ENCODE measurements at places on chromosomes 3 and 15.

DNA sequence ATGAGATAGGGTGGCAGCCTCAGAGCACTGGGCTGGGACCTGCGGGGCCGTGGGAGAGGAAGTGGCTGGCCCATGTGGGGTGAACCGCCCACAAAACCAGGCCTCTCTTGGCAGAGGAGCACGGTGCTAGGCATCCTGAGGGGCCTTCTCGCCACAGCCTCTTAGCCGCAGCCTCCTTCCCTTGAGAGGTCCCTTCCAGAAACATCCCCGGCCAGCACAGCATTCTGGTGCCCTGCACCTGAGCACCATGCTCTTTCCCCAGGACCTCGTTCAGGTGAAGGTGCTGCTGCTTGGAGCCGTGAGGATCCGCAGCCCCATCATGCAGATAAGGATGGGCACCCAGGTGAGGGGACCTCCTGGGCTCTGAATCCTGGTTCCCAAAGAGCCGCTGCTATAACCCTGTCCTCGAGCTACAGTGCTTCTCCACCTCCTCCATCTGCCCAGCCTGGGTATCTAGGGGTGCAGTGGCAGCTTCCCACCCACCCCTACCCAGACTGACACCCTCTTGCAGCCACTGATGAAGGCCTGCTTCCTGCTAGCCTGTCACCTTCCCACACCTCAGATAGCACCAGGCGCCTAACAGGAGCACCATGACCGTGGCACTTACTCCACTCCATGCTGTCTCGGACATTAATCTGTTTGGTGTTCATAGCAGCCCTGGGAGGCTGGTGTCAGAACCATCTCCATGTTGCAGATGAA, 11.2 kb upstream of the TXNRD3 start:
- DNase-seq = no peak

DNA sequence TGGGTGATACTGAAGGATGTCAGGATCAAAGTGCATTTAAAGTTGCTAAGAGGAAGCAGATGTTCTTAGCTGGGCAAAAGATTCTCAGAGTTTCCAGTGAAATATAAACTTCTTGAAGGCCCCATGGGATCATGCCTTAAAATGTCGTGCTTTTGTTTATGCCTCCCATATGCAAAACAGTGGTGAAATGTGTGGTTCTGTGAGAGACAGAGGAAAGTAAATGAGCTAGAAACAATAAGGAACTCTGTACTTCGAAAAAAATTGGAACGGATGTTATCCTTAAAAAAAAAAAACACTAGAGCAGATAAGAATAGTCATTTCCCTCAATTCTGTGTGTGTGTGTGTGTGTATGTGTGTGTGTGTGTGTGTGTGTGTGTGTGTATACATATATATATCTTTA, 497.0 kb upstream of the TBL1XR1 start:
- DNase-seq = no peak

GRCh38 chr3:128271536-128272332, 118.5 kb downstream of the EEFSEC start:
- no peak for DNase-seq

DNA sequence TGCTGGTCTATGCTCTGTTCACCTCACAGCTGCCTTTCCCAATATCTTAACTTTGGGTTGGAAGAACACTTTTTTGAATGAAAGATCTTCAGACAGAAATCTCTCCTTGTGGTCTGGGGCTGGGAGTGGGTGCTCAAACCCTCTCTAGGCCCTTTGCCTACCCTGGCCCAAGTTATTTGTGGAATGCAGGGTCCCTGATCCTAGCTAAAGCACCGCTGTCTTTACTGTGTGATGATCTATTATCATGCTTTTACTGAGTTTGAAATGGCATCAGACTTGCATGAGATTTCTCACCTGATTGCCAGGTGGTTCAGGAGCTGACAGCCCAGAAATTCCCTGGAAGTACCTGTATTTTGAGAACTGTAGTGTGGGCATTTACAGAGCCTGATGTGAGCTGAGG, 412.7 kb upstream of the ONECUT1 start:
- no peak for DNase-seq

DNA sequence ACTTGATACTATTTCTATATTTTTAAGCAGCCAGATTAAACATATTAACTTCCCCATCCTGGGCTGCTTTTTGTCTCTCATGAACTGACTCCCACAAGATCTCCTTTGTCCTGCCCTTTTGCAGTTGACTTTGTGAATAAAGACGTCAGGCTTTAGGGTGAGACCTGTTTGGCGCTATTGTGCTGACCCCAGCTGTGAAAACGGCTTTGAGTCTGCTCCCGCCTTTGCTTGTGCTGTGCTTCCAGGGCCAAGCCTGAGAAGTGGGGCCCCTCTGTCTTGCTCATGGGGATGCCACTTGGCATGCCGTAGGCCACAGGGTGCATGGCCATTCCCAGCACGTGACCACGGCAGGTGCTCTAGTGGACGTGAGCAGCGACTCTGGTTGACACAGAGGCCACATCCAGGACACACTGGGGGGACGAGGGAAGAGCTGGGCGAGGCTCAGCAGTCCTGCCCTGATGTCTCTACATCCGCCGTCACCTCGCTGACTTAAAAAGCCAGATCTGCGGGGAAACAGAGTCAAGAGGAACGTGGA, 268.9 kb upstream of the LYSMD4 start:
- DNase-seq = no peak

- no peak for DNase-seq
Observed at GRCh38 chr3:64608741-64609140, 79.1 kb downstream of the ADAMTS9 start.

- no peak for DNase-seq
Observed at GRCh38 chr3:183375337-183375736, 53.1 kb downstream of the MCF2L2 start.

DNA sequence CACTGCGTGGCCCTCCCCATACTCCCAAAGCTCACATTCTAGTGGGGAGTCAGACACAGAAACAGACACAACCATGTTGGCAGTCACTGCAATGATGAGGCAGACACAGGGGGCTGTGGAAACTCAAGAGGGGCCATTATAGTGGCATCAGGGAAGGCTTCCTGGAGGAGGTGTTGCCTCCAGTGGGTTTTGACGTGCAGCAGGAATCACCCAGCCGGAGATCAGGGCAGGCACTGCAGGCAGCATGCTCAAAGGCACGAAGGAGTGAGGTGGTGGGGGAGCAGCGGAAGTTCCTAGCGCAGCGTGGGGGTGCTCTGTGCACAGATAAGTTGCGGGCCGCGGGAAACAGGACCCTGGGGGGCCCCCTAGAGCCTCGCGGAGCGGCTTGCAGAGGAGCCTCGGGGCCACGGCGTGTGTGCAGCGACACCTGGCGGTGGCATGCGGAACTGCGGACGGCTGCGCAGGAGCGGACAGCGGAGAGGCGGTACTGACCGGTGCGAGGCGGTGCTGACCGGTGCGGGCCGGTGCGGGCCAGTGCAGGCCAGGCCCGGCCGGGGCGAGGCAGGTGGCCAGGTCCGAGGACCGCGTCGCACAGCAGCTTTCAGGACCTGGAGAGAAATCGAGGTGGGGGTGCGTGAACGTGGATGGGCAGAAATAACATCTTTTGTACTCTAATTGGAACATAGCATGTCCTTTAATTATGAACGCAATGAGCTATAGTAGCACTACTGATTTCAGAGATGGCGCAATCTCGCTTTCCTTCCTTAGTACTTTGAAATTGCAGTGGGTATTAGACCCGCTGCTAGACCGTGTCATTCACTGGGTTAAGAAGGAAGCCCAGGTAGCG, 101.5 kb downstream of the FBLN2 start:
- DNase-seq = peak; percentile 74

- no peak for DNase-seq
Observed at GRCh38 chr15:97482521-97482920, 478.0 kb upstream of the ARRDC4 start.

- no peak for DNase-seq
Observed at GRCh38 chr15:93415576-93415975, 326.6 kb upstream of the RGMA start.

DNA sequence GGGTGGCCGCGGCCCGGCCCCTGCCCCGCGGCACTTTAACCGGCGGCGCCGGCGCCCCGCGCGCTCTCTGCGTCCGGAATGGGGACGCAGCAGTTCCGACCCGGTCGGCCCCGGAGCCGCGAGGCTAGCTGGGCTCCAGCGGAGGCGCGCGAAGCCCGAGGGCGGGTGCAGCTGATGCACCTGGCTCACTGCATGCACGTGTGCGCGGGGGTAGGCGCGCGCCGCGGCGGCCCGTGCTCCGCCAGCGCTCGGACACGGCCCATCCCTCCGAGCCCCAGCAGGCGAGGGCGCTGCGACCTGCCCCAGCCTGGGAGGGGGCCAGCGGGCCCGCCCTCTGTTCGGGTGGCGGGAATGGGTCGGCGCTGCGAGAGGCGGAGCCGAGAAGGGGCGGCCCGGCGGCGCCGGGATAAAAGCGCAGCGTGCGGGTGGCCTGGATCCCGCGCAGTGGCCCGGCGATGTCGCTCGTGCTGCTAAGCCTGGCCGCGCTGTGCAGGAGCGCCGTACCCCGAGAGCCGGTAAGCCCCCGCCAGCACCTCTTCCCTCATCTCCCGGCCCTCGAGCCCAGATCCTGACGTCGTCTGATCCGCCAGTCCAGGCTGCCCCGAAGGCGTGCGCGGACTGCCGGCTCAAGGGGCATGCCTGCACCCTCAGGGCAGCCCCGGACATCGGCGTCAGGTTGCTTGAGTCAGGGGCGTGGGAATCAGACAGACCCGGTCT, at the start of the genes CHDH and IL17RB:
Gene CHDH (minus strand): TSS at position 286 of the 717 bp plus-strand sequence. CDS start 22,411 bp downstream, outside the sequence.
Gene IL17RB (plus strand): TSS at position 435 of the 717 bp plus-strand sequence. CDS start 21 bp downstream, at position 456.
- DNase-seq = peak; percentile 51

DNA sequence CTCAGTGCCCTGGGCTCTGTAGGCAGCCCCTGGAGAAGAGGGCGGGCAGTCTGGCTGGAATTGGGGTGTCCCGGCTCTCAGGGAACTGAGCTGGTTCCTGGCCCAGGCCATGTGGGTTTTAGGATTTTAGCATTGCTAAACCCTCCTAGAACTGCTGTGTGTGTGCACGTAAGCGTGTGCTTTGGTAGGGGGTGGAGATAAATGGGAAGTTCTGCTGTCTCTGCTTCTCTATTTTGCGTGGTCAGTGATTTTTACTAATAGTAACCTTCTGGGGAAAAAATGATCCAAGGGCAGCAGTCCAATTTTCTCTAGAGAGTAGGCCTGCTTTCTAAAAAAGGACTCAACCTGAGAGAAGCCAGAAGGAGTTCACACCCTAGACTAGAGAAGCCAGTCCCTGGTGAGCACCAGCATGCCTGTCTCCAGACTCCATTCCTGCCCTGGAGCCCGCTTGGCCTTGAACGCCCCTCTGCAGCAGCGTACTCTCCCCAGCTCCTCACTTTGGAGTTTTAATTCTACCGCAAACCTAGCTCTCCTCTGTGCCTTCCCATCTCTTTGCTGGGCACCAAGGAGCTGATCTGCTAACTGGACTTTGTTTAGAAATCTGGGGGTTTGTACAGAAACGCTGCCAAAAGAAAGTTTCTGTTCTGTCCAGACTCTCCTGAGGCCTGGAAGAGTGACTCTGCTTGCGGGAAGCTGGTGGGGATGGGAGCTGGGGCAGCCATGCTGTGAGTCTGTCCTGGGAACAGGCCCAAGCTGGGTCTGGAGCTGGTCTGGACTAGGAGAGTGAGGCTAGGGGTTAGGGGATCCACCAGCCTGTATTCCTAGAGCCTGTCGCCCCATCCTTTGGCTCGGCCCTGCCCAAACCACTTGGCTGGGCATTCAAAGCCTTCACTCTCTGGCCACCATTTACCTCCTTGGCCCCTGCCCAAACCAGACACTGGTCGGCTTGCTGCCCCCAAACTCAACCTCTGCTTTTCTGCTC, 19.7 kb downstream of the CORO2B start:
- no peak for DNase-seq

GRCh38 chr3:43968465-43968864, 273.2 kb upstream of the TOPAZ1 start:
- DNase-seq = no peak

DNA sequence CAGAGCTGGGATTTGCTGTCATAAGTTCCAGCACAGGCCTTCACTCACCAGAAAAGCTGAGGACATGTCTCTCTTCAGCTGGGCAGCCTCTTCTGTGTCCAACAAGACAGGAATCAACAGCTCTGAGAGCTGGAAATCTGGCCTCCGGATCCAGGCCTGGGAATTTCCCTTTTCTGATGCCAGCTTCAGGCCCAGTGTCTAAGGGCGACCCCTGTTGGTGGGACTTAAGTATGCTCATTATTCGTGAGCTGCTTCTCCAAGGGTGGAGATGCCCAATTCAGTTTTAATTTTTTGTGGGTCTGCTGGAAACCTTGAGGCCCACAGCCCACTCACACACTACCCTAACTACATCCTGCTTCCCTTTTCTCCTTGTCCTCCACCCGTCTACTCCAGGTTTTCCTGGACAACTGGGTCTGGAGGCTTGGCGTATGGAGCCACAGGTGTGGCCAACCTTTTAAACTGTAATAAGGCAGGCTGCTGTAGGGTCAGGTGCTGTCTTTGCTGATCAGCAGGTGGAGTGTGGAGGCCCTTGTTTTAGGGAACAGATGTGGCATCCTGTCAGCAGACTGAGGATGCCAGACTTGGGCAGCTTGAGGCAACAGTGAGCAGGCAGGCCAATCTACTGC, 2.6 kb upstream of the CEMIP start:
- peak; percentile 69 for DNase-seq

GRCh38 chr3:193491026-193491425, 63.7 kb downstream of the ATP13A4 start:
- DNase-seq = no peak

- no peak for DNase-seq
Observed at GRCh38 chr15:98935736-98936135, 71.9 kb downstream of the PGPEP1L start.

DNA sequence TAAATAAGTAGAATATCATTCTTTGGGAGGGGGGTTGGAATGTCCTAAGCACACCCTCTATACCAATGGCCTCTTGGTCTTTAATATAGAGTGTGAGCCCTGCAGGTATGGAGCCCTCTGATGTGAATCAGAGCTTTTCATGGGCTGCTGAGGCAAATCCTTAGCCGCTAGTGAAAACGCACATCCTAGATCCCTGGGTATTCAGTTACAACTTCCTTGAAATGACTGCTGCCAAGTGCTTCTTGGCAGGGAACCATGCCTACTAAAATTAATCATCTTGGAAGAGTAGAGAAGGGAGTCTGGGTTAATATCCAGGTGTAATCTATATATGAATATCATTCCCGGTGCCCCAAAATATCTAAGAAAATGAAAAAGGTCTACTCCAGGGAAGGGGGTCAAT, 109.1 kb downstream of the POLQ start:
- no peak for DNase-seq

GRCh38 chr3:96576935-96577334, 237.5 kb upstream of the EPHA6 start:
- DNase-seq = no peak

DNA sequence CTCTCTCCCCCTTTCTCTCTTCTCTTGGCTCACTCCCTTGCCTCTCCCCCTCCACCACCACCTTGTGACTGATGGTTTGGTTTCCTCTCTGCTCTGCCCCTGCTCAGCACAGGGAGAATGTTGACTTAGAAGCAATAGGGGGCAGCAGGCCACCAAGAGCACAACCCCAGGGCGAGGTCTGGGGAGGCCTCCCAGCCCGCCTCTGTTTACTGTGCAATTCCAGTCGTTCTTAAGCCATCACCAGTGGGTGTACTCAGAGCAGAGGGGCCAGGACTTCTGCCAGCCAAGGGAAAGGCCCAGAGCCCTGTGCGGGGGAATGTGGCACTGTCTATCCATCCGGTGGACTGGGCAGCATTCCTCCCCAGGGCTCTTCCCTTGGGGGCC, 5.7 kb upstream of the APEH start:
- peak; percentile 34 for DNase-seq

- no peak for DNase-seq
Observed at GRCh38 chr3:72242326-72242725, 457.4 kb upstream of the PROK2 start.
